ENCODE measurements at places on chromosomes 2 and 18.

GRCh38 chr18:37702841-37703240 is 137.2 kb upstream of the CELF4 start:
- no peak for DNase-seq

DNA sequence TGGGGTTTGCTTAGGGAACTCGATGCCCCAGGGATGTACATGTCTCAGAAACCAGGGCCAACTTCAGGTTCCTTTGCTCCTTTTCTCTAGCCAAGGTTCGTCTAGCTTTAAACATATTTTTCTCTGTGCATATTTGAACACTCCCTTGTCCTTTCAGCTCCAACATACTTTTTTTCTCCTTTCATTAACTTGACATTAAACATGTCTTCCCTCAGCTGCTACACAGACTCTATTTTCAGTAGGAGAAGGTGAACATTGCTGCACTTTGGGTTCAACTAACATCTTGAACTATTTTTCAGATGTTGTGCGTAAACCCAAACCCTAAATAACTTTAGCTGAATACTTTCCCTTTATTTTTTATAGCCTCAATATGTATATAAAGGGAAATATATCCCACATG is 212.9 kb downstream of the MTX2 start:
- DNase-seq: no peak

- DNase-seq: no peak
These were observed 154.8 kb downstream of the COL6A3 start for GRCh38 chr2:237259201-237259600.

GRCh38 chr2:36650031-36650829 is 46.3 kb upstream of the VIT start:
- no peak for DNase-seq

DNA sequence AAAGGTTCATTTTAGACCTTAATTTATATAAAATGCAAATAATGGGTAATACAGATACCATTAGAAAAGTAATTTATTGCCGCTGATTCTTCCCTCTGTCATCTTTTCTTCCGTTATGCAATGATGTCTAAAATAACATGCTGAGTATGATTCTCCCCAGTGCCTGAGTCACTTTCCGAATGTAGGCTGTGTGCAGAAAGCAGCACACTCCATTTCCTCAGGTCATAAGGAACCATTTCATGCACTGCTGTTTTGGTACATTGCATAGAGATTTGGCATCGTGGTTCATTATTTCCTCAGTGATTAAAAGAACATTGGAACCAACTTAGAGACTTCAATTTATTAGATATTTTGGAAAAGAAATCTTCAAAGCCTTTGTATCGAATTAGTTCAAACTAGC is 173.5 kb downstream of the CDH2 start:
- DNase-seq: no peak

- no peak for DNase-seq
These were observed 2.2 kb downstream of the DSG2 start for GRCh38 chr18:31500051-31500688.

DNA sequence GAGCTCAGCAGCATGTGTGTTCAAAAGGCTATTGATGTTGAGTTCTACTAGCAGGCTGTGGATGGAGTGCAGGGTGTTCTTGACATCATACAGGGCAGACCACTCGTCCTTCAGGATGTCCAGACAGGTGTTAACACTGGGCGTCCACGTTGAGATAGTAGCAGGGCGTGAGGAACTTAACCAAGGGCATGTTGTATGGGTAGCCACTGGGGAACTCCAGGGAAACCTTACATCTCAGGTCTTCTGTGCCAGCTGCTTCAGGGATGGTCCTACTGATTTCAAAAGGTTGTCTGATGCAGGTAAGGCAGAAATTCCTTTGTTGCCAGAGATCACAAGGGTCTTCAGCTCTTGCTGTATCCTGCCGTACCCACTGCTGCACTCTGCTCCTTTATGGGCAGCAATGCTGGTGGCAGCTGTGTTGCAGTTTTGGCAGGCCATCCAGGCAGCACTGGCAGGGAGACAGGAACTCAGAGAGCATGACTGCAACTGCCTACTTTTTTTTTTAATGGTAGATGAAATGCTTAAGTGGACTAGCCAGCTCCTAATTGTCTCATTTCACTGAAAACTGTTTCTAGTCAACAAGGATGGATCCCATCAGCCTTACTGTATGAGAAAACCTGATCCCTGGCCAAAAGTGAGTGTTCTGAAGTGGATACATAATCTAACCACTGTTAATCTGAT is 32.4 kb upstream of the RBBP8 start:
- DNase-seq: no peak

DNA sequence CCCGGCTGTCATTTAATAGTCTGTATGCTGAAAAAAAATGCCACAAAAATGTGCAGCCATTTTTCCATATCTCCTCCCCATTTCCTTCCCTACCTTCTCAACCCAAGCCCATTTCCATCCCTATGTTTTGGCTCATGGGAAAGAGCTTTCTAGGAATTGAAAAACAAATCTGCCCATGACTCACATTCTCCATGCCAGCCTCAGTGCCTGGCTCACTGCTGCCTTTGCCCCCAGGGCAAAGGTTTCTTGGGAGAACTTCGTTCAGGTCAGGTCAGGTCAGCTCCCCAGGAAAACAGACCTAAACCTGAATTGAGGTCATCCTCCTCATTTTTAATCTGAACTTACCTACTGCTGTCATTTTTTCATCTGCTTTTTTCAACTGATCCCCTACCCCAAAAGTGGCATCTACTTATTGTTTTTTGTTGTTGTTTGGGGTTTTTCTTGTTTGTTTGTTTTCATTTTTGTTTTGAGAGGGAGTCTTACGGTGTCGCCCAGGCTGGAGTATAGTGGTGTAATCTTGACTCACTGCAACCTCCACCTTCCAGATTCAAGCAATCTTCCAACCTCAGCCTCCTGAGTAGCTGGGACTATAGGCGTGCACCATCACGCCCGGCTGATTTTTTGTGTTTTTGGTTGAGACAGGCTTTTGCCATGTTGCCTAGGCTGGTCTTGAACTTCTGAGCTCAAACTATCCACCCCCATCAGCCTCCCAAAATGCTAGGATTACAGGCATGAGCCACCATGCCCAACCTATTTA is 66.7 kb downstream of the FECH start:
- no peak for DNase-seq

DNA sequence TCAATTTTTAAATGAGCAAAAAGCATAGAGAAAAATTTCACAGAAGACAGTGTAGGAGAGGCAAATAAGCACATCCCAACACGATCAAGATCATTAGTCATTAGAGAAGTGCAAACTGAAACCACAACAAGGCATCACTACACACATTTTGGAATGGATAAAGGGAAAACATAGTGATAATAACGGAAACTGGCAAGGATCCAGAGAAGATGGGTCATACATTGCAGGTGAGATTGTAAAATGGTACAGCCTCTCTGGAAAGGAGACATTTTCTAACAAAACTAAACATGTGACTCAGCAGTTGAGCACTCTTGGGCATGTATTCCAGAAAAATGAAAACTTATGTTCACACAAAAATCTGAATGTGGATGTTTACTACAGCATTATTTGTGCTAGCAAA is 98.3 kb upstream of the TMEM17 start:
- no peak for DNase-seq

DNA sequence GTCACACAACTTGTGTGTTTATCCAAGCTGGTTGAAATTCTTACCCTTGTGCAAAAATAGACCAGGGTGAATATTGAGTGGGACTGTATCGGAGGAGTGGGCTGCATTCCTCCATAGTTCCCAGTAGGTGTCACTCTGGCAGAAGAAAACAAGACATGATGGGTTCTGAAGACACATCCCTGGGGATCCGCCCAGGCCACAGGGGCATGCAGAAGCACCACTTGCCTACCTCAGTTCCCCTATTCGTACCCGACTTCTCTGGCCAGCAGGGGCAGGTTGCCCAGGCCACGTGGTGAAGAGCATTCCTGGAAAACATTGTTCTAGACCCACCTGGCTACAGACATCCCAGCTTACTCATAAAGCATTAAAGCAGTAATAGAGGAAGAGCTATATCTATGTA is 168.2 kb downstream of the FAM210A start:
- DNase-seq: no peak

- DNase-seq: no peak
These were observed 75.4 kb downstream of the EML4 start for GRCh38 chr2:42244520-42244919.

GRCh38 chr2:212923393-212923792 is 228.0 kb downstream of the IKZF2 start:
- DNase-seq: no peak

DNA sequence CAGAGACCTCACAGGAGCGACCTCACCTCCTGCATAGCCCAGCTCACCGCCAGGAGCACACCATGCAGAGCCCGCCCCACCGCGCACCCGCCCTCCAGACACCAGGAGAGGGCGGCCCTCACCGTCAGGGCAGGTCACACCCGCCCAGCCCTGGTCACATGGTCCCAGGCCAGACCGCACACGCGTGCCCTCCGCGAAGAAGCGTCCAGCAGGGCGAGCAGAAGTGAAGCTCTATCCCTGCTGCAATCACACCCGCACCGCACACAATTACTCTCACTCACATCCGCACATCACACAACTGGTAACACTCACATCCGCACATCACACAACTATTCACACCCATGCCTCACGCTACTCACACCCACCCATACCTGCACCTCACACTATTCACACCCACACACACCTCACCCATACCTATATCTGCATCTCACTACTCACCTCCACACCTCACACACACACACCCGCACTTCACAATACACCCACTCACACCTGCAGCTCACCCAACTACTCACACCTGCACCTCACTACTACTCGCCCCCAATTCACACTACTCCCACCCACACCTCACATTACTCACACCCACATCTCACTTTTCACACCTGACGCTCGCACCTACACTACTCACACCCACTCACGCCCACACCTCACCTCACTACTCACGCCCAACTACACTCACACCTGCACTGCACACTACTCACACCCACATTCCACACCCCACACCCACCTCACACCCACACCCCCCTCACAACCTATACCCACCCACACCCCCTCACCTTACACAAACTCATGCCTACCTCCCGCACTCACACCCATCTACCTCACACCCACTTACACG is 242.0 kb downstream of the HDAC4 start:
- no peak for DNase-seq

GRCh38 chr2:18312818-18313217 is 247.6 kb downstream of the RDH14 start:
- DNase-seq: no peak

DNA sequence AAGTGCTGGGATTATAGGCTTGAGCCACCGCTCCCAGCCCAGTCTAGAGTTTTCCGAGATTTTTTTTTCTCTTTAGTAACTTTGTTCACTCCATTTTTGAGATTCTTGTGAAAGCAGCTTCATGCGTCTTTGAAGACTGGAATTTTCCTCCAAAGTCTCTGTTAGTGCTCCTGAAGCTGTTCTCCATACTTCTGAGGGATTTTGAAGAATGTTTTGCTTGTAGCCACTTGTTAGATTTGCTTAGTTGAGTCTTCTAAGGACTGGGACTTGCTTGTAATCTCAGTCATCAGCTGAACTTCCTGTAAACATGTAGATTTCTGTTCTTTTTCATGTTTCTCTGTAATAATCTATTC is 234.3 kb downstream of the MYCN start:
- DNase-seq: no peak

DNA sequence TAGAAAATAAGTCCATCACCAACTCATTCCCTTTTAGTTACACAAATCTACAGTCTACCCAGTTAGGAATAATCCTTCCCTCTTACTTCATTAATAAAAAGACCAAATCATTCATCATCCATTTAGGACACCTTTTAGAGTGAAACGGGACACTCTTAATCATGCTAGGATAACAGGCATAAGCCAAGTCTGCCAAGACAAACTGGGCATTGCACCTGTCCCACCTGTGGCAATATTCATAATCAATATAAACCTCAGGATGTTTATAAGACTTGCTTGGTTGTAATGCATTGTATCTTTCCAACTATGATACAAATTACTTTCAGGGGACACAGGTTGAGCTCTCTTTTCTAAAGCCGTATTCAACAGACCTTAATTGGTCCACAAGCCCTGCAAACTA is 82.7 kb upstream of the SH3BP4 start:
- DNase-seq: no peak

- no peak for DNase-seq
These were observed 83.8 kb upstream of the SNTG2 start for GRCh38 chr2:866887-867286.

GRCh38 chr18:23684515-23685197 is 4.6 kb upstream of the LAMA3 start:
- no peak for DNase-seq

DNA sequence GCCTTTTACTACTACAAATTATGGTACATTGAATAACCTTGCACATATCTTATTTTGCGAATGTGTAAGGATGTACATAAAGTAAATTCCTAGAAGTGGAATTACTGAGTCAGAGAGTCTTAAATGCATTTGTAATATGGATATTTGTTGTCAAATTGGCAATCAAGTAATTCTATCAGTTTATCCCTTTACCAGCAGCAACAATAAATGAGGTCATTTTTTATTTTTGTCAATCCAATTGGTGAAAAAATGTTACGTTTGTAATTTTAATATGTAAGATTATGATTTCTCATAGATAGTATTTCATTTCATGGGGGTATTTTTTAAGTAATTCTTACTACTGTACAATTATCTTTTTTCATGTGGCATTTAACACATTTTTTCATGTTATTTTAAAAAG is 14.8 kb downstream of the PPIG start:
- DNase-seq: no peak
